NCI-H774 (cell line): ENCODE measurements at places on chromosomes 12 and 14.

GRCh38 chr12:105106621-105107020 lies 910 bp upstream of the WASHC4 start:
- no peak for DNase-seq

- no peak for DNase-seq
These were observed 99.2 kb upstream of the TBX3 start for GRCh38 chr12:114783089-114783618.

- no peak for DNase-seq
These were observed 7.6 kb upstream of the CCDC184 start for GRCh38 chr12:48175613-48176416.

- peak; percentile 56 for DNase-seq
These were observed 29.6 kb upstream of the KCNK10 start for GRCh38 chr14:88352698-88353097.

GRCh38 chr12:115922952-115923564 lies 354.4 kb downstream of the MED13L start:
- DNase-seq: no peak

- DNase-seq: peak; percentile 16
These were observed 133.2 kb downstream of the SCARB1 start for GRCh38 chr12:124730455-124730932.

DNA sequence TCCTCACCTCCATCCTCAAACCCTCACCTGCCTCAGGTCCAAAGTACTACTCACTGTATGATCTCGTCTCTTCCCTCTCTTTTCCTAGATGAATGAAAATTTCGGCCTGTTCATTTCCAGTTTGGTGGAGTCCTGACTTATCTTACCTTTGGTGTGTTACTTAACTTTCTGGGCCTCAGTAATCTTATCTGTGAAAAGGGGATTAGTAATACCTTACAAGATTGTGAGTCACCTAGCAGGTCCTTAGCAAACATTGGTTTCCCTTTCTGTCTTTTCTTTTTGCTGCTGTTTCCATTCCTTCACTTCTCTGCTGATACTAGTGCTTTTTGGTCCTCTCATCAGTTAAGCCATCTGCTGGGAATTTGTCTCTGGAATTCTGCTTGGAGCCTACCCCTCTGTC lies 52.8 kb downstream of the AKAP6 start:
- DNase-seq: no peak

DNA sequence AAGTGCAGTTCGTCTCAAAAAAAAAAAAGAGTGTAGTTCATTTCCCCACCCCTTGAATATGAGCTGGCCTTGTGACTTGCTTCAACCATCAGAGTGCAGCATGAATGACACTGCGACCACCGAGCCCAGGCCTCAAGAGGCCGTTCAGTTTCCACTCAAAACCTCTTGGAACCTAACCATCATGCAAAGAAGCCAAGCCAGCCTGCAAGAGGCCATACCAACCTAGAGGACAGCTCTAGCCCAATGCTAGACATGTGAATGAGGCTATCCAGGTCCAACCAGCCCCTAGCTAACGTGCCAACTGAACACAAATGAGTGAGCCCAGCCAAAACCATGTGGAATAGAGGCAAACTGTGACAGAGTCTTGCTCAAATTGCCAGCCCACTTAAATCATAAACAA lies 29.7 kb downstream of the R3HDM2 start:
- DNase-seq: no peak
